ENCODE measurements at places on chromosomes 5 and 9.

DNA sequence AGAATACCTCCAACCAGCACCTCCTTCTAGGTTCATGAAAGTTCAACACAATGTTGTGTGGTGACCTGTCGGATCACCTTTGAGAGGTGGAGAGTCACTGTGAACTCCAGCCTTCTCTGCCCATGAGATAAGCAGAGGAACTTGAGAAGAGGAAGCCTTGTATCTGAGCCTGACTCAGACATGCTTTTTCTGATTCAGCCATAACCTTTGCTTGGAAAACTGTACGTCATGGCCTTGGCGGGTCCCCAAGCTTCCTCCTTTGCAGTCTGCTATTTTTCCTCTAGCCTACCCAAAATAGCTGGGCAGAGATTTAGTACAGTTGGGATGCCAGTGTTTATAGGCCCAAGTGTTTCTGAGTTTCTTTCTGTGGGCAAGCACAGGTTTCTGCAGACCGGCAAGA, 274.7 kb downstream of the CETN3 start:
- no peak for DNase-seq

GRCh38 chr9:35856882-35857281, 13.3 kb downstream of the OR13J1 start:
- DNase-seq: no peak

DNA sequence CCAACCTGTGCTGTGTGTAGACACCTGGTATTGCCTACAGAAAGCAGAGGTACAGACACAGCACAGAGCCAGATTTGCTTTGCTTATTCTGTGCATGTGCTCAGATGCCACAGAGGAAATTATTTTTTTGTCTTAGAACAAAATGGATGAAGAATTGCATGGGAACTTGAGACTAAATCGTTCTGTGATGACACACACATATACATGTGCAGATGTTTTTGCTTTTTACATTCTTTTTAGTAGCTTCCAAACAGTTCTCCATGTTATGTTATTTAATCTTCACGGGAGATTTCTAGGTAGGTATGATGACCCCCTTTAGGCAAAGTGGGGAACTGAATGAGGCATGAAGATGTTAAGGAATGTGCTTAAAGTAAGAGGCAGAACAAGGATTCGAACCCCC, 221.5 kb upstream of the PANK3 start:
- no peak for DNase-seq

DNA sequence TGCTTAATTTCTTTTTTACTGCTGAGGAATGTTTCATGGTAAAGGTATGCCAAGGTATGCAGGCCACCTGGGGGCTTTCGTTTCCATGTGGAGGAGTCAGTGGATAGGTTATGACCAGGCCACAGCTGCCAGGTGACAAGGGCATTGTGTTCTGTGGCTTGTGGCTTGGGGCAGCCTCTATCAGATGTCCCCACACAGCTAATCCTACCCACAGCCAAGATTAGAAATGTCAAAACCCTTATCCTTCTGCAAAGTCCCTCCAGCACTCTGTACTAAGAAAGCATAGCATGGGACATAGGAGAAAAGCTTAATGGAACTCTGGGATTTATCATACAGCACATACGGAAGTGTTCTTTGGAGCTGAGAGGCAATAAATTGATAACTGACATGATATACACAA, 171.2 kb upstream of the S1PR3 start:
- no peak for DNase-seq

DNA sequence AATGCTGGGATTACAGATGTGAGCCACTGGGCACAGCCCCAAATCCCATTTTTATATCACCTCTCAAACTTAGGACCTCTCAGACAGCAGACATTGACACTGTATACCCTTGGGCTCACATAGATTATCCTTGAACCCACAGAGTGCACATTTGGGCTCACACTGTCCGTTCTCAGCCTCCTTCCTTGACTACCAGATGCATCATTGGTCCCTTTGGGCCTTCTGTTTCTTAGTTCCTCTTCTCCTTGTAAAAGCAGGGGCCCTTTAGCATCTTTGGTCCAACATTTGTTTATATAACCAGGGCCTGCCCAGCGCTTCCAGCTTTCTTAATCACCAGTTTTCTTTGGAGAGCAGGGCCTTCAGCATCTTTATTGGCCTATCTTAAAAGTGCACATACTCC, 126.2 kb downstream of the SEC61B start:
- no peak for DNase-seq

- DNase-seq: no peak
Observed at GRCh38 chr9:136619742-136620440, 42.8 kb upstream of the EGFL7 start.

GRCh38 chr9:70085241-70085640, 41.6 kb downstream of the MAMDC2 start:
- DNase-seq: no peak

DNA sequence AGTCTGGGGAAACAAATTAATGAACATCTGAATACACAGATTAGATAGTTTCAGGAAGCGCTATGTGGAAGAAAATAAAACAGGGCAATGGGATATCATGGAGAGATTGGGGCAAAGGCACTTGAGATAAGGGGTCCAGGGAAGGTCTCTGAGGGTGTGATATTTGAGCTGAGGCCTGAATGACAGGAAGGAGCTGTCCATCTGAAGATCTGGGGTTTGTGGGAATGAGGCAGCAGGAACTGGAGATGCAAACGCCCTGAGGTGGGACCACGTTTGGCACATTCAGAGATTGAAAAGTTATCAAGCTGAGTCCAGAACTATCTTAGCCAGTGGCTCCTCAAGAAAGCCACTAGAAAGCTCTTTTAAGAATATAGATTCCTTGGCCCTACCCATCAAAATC, 8.7 kb upstream of the DAB2IP start:
- DNase-seq: no peak

DNA sequence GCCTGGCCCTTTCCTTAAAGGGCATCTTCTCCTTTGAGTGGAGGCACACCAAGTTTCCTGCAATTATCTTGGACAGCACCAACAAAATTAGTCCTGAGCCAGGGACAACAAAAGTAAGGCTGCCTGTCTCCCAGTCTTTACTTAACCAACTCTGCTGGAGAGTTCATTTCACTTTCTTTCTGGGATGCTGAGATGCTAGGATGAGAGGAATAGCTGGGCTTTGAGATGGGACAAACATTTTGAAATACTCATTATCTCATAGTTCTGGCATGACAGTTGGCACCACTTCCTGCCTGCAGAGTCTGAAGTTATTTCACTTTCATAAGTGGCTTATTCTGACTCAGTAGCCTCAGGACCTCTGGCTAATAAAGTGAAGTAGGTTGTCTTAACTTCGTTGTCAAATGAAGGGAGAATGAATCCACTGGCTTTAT, 157.0 kb downstream of the C9orf152 start:
- no peak for DNase-seq

DNA sequence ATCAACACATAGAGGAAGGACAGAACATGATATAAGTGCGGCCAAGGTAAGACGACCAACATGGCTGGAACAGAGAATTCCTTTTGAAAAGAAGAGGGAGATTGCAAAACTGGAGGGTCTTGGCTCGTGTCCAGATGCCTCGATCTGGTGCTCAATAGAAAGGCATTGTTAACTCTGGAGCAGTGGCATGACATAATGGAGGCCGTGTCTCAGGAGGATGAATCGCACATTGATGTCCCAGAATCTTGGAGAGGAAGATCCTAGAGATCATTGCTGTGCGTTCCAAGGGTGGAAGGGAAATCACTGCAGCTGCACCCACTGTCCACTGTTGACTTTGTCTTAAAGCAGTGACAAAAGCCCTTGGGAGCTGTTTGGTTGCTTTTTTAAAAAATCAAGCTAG, 30.9 kb downstream of the GRAMD2B start:
- DNase-seq: no peak

- DNase-seq: no peak
Observed at GRCh38 chr5:140556438-140556837, 835 bp downstream of the SRA1 start.

DNA sequence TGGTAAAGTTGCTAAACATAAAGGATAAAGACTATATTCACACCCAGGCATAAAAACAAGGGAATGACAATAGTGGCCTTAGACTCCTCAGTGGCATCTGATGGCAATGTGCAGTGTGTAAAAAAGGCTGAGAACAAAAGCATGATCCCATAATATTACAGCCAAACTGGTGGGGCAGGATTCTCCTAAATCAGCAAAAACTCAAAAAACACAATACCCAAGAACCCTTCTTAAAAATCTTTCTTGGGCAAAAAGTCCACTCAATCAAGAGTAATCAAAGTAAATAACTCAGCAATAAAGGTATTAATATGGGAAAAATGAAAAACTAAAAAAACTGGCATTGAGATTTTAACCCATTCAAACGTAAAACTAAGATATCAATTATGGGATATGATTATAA, 1.6 kb upstream of the MOCS2 start:
- DNase-seq: no peak

DNA sequence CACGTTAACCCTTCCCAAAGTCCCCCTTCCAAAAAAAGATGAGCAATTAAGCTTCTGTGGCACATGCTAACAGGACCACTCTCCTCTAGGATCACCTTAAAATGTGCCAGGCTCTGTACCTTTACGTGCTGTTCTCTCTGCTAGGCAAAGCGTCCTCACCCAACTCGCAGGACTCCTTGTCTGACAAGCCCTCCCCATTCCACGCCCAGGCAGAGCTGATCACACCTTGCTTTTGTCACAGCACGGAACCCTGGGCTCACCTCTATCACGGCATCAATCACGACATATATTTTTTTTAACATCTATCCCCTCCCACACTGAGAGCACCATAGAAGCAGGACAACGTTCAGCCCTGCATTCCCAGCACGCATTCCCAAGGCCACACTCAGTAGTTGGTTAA, 47.1 kb downstream of the CDK5RAP2 start:
- no peak for DNase-seq

GRCh38 chr5:65766175-65766574, 44.2 kb downstream of the NLN start:
- no peak for DNase-seq

DNA sequence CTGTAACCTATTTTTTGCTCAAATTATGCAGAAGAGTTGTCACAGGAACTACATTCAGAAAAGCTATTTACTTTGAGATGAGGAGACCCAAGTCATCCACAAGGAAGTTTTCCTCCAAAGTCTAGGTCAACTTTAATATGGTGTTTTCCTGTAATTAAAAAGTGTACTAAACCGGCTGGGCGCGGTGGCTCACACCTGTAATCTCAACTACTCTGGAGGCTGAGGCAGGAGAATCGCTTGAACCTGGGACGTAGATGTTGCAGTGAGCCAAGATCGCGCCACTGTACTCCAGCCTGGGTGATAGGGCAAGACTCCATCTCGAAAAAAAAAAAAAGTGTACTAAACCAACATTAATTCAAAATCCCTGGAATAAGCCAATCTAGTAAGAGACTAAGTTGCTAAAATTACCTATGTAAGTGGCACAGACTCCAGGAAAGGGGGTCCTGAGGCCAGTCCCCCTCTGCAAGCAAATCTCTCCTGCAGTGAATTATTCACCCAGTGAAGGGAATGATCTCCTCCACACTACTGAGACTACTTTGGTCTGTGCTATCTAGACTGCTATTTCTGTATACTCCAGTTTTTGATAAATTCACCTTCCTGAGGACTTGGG, 38.9 kb downstream of the FNBP1 start:
- DNase-seq: no peak

GRCh38 chr5:149283626-149284480, 12.2 kb downstream of the AFAP1L1 start:
- no peak for DNase-seq

DNA sequence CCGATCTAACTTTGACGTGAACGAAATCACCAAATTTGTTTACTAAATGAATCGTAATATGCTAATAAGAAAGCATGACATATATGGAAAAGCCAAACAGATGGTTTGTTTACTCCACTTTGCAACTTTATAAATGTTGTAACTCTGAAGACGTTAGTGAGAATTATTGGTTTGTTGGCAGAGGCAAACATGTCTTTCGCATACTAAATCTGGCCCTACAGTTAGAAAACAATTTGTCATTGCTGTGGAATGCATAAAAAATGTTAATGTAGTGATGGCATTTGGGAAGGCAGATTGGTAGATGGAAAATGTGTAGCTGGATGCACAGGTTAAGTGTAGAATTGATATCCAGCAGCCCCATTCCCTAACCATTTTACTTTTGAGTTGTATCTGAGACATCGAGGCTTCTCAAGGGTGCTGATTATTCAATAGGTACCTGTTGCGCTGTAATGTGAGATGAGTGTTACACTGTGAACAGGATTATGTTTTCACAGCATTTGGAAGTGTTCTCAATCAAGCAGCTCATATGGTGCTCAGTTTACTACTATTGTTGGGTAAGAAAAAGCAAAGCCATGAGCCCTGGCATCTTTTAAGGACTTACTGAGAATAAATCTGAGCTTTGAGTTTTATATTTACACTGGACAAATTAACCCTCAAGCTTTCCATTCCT, 444.8 kb downstream of the BNC2 start:
- DNase-seq: no peak

Data from stimulated activated CD4-positive, alpha-beta T cell treated with anti-CD3 and anti-CD28 coated beads, Interleukin-12 subunit alpha, Interleukin-12 subunit beta, amount 100 ng/mL, for 48 hours (primary cell).